ENCODE measurements at places on chromosomes 4 and X. TPM values are rescaled to one million over a fixed set of nuclear protein-coding genes. Genes with fewer than 3 reads are reported as not detected.

DNA sequence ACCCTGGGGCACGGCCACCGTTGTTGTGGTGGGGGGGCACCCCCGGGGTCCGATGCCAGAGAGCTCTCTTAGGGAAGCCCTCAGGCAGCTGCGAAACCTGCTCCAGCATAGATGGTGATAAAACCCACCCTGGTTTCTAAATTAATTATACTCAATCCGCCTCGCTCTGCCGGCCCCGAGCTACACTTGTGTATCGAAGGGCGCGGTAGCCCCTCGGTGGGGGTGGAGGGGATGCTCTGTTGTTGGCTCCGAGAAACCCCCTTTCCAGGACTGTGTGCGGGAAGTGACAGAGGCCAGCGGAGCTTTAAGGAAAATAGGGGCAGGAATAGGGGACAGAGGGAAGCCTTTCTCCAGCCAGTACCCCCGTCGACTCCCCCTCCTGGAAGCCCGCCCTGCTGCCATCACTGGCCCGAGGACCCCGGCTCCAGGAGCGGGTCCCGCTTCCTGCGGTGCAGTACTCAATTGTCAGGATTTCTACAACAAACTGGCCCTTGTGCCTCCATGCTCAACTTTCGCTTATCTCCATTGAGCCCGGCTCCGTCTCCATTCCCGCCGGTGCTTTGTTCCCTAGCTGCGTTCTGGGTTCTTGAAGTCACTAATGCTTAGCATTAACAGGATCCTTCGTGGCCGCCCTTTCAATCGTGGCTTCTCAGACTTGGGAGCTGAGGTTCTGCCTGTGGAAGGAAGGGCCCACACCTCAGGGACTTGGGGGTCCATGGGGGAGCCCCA lies 408.2 kb downstream of the BCOR start:
- no peak for DNase-seq

DNA sequence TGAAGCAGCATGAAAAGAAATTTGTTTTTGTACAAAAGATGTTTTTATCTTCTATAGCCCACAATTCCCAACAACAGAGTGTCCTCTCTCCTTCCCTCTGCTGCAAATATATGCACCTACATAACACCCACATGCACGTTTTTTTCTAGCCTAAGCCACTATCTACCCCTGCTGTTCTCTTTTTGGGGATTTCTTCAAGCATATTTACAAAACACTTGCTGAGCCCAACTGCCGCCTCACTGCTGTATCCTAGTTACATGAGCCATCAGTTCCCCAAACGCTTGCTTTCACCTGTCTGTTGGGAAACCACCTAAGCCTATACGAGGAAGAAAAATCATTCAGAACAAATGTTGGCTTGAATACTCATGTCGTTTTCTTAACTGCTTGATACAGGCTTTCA lies 127.2 kb downstream of the CHRNA9 start:
- DNase-seq: no peak

- DNase-seq: no peak
These were observed 60.5 kb downstream of the MSX1 start for GRCh38 chr4:4919927-4920326.

The MBNL3 gene
- total RNA-seq: 10.0 TPM
